ENCODE measurements at places on chromosomes 11 and 22. TPM values are rescaled to one million over a fixed set of nuclear protein-coding genes. Genes with fewer than 3 reads are reported as not detected.
A peak's percentile ranks its signal among the peaks of the same experiment; 100 is the strongest.

FGF4 gene
- 0.59 TPM for total RNA-seq

GPR83 gene
- total RNA-seq: 0.15 TPM

SLC22A8 gene
- not detected for total RNA-seq

OR4D5 gene
- not detected for total RNA-seq

HIC2 gene
- total RNA-seq: 22.8 TPM

SCN3B gene
- total RNA-seq: 0.64 TPM

DNA sequence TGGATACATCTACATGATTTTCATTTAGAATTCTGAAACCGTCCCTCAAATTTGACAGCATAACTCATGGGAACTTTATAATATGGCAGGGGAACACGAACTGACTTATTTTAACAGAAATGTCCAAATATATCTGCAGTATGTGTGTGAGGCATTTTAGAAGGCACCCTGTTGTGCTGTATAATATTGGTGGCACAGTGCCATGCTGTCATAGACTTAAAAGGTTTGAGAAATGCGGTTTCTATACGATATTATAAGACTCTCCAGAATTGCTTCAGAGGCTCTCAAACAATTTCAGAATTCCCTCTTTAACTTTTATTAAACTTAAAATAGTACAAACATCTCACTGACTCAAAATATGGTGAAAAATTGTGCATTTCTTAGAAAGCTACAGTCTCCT lies 181.6 kb downstream of the MSANTD4 start:
- no peaks in the 10 kb centered on the region for H3K27me3 ChIP-seq
- H3K36me3 ChIP-seq: no peaks in the 10 kb centered on the region
- H3K4me3 ChIP-seq: no peak overlapping the region
- H3K4me1 ChIP-seq: 0 out of 2 replicates have a peak, but pooled peaks cover 2% of the 10 kb centered on the region
- no peak for DNase-seq

DNA sequence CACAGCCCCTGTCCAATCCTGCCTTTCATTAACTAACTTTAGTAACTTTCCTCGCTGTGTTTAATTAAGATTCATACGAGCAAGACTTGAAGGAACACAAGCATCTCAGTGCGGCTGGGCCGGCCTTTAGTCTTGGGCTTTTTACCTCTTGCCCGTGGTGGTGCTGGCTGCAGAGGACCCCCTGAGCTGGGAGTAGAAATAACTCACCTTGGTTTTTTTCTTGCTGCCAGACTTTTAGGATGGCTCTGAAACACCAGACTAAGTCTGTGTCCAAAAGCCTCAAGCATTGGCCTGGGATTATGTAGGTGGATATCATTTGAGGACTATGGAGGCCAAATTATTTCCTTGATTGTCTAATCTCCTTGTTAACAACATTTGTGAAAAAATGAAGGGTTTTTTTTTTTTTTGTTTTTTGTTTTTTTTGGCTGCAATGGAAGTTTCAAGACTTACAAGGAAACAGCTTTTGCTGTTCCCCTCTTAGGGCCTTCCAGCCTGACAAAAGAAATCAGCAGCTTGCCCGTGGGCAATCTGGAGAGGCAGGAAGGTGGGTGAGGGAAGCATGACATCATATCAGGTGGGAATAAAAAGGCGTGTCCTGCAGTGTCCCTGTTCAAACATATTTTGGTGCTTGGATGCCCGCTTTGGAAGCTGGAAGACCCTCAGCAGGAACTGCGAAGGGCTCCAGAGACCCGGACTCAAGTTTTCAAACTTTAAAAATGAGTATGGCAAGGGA lies 44.0 kb downstream of the SMIM38 start:
- H3K27ac ChIP-seq: no peak overlapping the region
- no peak overlapping the region for H3K4me3 ChIP-seq
- peaks cover 1% of the 10 kb centered on the region for H3K36me3 ChIP-seq
- DNase-seq: no peak
- H3K4me1 ChIP-seq: no peaks in the 10 kb centered on the region
- no peaks in the 10 kb centered on the region for H3K27me3 ChIP-seq

GRCh38 chr22:46159777-46160176 lies 9.5 kb downstream of the PPARA start:
- no peaks in the 10 kb centered on the region for H3K4me1 ChIP-seq
- peaks cover 2% of the 10 kb centered on the region for H3K36me3 ChIP-seq
- H3K4me3 ChIP-seq: no peak overlapping the region
- no peak for DNase-seq
- H3K27ac ChIP-seq: no peak overlapping the region

DNA sequence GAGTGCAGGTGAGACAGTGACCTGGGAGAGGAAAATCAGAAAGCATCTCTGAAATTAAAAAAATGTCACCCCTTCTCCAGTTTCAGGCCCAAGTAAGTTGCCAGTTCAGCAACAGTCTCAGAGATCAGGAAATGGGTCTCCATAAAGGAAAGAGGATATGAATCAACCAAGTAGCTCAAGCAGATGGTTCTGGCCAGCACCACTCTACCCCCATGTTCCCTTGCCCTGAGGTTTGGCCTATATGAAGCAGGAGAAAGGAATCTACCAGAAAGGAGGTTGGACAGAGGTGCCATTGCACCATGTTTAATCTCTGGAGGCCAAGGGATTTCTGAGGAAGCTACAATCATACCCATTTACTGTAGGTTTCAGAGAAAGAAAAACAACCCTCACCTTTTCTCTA lies 7.7 kb downstream of the FZD4 start:
- peaks cover 28% of the 10 kb centered on the region for H3K36me3 ChIP-seq
- no peak overlapping the region for H3K27ac ChIP-seq
- no peak overlapping the region for H3K4me3 ChIP-seq
- no peaks in the 10 kb centered on the region for H3K4me1 ChIP-seq
- no peak for DNase-seq

DNA sequence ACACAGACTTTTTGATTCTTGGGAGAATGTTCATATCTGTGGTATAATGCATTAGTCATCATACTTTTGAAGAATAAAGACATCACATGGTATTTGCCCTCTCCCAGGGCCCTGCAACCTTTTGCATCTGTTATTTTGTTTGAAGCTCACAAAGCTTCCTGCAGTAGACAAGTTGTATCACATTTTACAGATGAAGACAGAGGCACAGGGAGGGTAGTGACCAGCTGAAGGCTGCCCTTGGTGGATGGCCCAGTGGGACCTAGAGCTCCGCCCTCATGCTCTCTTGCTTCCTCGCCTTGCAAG lies 66.4 kb downstream of the UBASH3B start:
- H3K27ac ChIP-seq: no peak overlapping the region
- DNase-seq: no peak
- H3K36me3 ChIP-seq: no peaks in the 10 kb centered on the region
- no peak overlapping the region for H3K4me3 ChIP-seq
- peaks cover 7% of the 10 kb centered on the region for H3K4me1 ChIP-seq
- H3K27me3 ChIP-seq: no peaks in the 10 kb centered on the region

GRCh38 chr22:31210556-31211421 lies 1.3 kb upstream of the LIMK2 start:
- no peaks in the 10 kb centered on the region for H3K27me3 ChIP-seq
- no peaks in the 10 kb centered on the region for H3K36me3 ChIP-seq
- H3K4me3 ChIP-seq: peak overlapping the region; percentile 25
- H3K27ac ChIP-seq: no peak overlapping the region
- no peaks in the 10 kb centered on the region for H3K4me1 ChIP-seq

DNA sequence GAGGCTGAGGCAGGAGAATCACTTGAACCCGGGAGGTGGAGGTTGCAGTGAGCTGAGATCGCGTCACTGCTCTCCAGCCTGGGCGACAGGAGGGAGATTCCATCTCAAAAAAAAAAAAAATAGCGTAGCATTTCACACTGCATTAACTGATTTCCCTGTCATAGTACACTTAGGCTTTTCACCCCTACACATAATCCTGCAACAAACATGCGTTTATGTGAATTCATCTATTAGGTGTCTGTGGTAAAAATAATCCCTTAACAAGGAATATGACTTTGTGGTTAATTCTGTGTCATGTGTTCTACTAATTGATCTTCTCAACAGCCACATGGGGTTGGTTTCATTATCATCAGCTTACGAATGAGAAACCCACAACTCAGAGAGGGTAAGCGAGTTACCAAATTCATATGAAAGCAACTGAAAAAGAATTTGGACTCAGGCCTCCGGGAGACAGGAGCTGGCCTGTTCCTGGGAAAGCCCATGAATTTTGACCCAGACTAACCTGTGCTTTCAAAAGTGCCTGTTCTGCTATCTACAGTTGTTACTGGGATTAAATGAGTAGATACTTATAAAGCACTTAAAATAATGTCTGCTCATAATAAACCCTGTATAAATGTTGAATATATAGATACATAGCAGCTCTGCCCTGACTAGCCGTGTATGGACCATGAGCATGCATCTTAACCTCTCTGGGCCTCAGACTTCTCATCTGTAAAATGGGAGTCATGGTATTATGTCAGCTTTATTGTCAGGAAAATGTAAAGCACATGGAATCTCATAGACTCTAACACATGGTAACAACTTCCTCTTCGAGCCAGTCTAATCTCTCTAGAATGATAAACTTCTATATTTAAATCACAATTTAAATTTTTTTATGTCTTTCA lies 36.6 kb downstream of the KCNJ1 start:
- H3K27ac ChIP-seq: no peak overlapping the region
- DNase-seq: no peak
- H3K4me3 ChIP-seq: no peak overlapping the region
- H3K27me3 ChIP-seq: no peaks in the 10 kb centered on the region

GRCh38 chr11:70788248-70789022 lies 390.1 kb downstream of the CTTN start:
- DNase-seq: no peak
- no peak overlapping the region for H3K27ac ChIP-seq
- H3K36me3 ChIP-seq: peaks cover 14% of the 10 kb centered on the region
- no peak overlapping the region for H3K4me3 ChIP-seq
- no peaks in the 10 kb centered on the region for H3K4me1 ChIP-seq
- no peaks in the 10 kb centered on the region for H3K27me3 ChIP-seq

GRCh38 chr22:23149743-23150238 lies 4.5 kb downstream of the RAB36 start:
- H3K27ac ChIP-seq: no peak overlapping the region
- DNase-seq: peak; percentile 74
- H3K4me3 ChIP-seq: peak overlapping the region; percentile 64
- no peaks in the 10 kb centered on the region for H3K27me3 ChIP-seq
- peaks cover 3% of the 10 kb centered on the region for H3K4me1 ChIP-seq

GRCh38 chr11:120306519-120307242 lies 18.4 kb upstream of the TLCD5 start:
- H3K27me3 ChIP-seq: no peaks in the 10 kb centered on the region
- no peak overlapping the region for H3K27ac ChIP-seq
- DNase-seq: peak; percentile 89

GRCh38 chr22:37487571-37487970 lies 1.4 kb upstream of the MFNG start:
- H3K36me3 ChIP-seq: peaks cover 17% of the 10 kb centered on the region
- H3K4me1 ChIP-seq: peaks cover 20% of the 10 kb centered on the region
- no peak overlapping the region for H3K4me3 ChIP-seq
- no peak overlapping the region for H3K27ac ChIP-seq

DNA sequence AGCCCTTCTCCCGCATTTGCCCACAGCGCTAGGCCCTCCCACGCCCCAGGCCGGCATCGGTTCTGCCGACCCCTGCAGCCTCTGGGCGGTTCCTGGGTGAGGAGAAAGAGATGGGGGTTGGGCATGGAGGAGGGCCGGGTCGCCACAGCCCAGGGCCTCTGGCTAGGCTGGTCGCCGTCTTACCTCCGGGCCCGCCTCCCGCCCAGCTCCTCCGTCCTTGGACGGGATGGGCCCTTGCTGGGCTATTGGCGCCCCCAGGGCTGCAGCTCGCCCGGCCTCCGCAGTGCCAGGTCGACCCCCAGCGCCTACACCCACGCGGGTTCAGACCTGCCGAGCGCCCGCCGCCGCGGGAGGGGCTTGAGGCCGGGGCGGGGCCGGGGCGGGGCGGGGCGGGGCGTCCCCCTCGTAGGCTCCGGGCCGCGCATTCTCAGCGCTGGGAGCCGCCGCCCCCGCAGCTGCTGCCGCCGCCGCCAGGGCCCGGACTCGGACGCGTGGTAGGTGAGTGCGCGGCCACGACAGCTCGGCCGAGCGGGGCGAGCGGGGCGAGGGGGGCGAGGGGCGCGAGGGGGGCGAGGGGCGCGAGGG lies at the start of gene CD151:
Gene CD151, plus strand, starts transcription at position 424 of the 585 bp plus-strand sequence. CDS start 3,118 bp downstream, outside the sequence.
- H3K36me3 ChIP-seq: peaks cover 6% of the 10 kb centered on the region
- DNase-seq: peak; percentile 79
- peaks cover 9% of the 10 kb centered on the region for H3K27me3 ChIP-seq
- peak within 1 kb of the TSS; percentile 79 for H3K4me3 ChIP-seq

DNA sequence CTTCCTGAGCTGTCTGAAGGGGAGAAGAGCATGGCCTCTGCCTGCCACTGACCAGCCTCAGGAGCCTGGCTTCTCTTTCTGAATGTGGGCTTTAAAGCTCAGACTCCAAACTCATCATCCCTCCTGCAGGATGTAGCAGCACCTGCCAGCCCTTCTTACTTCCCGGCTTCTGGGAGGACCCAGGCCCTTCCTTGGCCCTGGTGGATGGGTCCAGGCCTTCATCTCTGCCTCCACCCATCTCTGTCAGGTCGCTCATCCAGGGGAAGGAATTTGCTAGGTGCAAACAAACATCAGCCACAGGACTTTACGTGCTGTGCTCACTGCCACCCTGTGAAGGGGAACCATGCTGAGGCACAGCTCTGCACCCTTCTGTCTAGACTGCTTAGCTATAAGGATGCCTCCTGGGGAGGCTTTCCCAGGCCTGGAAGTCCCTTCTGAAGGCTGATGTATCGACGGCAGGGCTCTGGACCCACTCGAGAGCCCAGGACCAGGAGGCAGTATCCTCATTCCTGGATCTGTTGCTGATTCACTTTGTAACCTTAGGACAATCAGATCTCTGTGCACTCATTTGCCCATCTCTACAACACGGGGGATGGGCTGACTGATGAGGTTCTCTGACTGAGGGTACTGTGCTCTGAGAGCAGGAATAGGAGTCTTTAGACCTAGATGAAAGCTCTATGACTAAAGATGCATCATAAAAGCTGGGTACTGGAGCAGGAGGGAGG lies 30.9 kb downstream of the USP35 start:
- no peak overlapping the region for H3K27ac ChIP-seq
- H3K4me1 ChIP-seq: no peaks in the 10 kb centered on the region
- no peak overlapping the region for H3K4me3 ChIP-seq
- H3K27me3 ChIP-seq: no peaks in the 10 kb centered on the region
- no peaks in the 10 kb centered on the region for H3K36me3 ChIP-seq

- H3K27me3 ChIP-seq: no peaks in the 10 kb centered on the region
- 0 out of 2 replicates have a peak, but pooled peaks cover 6% of the 10 kb centered on the region for H3K4me1 ChIP-seq
- H3K27ac ChIP-seq: no peak overlapping the region
- DNase-seq: no peak
Measured at GRCh38 chr11:108543316-108543964, 45.3 kb upstream of the POGLUT3 start.

- no peak for DNase-seq
- H3K4me1 ChIP-seq: no peaks in the 10 kb centered on the region
- no peak overlapping the region for H3K27ac ChIP-seq
- H3K4me3 ChIP-seq: no peak overlapping the region
- no peaks in the 10 kb centered on the region for H3K36me3 ChIP-seq
Measured at GRCh38 chr11:128701086-128701485, 7.2 kb downstream of the FLI1 start.

Data from H9 (cell line).